ENCODE measurements at places on chromosomes 3 and 15.

DNA sequence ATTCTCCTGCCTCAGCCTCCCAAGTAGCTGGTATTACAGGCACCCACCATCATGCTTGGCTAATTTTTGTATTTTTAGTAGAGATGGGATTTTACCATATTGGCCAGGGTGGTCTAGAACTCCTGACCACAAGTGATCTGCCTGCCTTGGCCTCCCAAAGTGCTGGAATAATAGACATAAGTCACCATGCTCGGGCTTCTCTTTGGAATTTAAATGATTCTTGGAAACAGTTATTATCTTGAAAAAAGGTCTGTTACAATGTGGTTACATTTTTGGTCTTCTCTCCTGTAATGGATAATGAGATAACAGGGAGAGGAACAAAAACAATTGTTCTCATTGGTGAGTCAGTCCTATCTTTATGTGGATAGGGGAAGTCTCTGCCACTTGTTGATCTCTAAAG is 59.8 kb upstream of the AADACL2 start:
- no peak for DNase-seq

DNA sequence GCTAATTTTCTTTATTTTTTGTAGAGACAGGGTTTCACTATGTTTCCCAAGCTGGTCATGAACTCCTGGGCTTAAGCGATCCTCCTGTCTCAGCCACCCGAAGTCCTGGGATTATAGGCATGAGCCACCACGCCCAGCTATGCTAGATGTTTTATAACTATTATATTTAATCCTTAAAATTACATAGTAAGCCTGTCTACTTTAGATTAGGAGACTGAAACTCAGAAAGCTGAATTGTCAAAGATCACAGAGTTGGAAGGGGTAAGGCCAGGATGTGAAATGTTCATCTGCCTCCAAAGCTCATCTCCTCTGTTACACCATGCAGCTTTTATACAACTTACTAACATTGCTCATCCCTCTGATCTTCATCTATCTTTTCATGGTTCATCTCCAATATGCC is 89.8 kb downstream of the MAP2K5 start:
- DNase-seq, result no peak

DNA sequence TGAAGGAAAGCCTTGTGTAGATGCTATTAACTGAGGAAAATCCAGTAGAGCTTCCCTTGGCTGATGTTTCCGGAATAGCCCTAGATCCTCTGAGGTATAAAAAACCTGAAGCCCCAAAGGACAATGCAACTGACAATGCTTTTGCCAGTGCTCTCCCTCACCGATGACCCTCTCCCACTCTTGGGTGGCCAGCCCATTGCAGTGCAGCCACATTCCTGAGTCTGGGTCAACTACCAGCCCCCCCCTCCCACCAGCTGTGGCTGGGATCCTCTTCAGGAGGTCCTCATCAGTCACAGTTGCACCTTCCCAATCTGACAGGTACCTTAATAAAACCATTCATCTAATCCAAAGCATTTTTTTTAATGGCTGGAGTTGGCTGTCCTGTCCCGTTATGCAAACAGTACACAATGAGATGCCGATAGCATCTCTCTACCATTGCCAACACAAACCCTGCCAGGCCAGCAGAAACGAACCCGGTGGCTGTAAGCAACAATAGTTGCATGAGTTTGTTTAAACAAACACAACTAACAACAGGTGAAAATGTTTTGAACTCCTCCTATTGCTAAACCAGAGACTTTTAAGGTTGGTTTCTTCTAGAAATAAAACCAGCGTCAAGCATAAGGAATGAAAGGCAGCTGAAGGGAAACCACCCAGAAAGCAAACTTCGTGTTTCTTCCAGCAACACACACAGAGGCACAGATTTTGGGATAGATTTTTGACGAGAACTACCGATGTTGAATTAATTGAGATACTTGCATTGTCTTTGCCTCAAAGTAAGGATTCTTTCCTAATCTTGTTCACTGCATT is 128.3 kb upstream of the ARHGEF3 start:
- DNase-seq, result no peak

- DNase-seq, result no peak
Observed at GRCh38 chr3:16498130-16498890, 15.2 kb downstream of the RFTN1 start.

DNA sequence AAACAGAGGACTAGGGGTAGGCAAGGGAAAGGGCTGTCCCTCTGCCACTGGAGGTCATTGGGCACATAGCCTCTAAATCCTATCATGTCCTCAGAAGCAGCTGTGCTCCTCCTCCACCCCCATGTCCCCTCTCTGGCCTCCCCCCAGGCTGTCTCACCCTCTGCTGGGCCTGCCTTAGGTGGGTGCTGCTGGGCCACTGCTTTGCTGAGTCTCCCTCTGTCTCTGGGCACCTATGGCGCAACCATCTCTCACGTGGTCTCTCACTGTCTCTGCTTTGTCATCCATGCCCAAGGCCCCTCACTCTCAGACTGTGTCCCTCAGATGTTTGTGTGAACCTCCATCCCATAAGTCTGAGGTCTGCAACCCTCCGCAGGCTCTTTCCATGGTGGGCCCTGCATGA is 35.0 kb upstream of the IQCF6 start:
- DNase-seq, result no peak

- DNase-seq, result no peak
Observed at GRCh38 chr15:47737477-47737876, 20.2 kb downstream of the SEMA6D start.

Data from GM13977 (cell line).